ENCODE measurements at places on chromosomes 2 and 18.

GRCh38 chr2:71150082-71150816, 19.8 kb downstream of the MPHOSPH10 start:
- DNase-seq: no peak

DNA sequence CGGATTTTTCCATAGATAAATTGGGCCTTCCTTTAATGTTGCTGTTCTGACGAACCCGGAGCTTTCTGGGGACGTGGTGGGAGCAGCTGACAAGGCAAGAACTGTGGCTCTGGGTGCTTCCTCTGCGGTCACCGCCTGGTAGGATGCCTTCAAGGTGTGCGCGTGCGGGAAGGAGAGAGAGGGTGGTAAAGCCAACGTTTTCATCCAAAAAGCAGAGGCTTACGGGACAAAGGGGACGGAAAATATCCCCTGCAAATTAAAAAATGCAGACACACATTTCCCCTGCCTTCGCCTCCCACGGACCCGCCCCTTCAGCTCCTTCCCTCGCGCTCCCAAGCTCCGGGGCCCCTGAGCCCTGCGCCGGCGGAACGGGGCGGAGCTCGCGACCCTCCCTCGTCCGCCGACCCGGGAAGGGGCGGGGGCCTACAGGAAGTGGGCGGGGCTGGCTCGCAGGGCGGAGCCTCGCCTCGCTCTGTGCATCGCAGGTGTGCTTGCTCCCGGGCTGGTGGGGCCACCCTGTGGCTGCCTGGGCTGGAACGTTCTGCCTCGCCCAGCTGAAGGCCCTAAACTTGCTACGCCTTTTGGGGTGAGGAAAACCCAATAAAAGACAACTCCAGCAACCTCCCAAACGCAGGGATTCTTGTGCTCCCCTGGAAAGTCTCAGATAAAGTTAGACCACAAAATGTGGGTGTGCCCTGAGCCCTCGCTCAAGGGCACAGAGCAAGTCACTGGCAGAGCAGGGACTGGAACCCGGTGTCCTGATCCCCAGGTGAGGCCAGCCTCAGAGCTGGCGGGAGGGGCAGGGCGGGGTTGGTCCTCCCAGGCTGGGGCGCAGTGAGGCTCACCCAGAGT, 25.4 kb upstream of the SLC66A3 start:
- no peak for DNase-seq

- no peak for DNase-seq
Measured at GRCh38 chr2:164837807-164838206, 3.8 kb downstream of the COBLL1 start.

GRCh38 chr2:235405612-235406361, 88.1 kb upstream of the AGAP1 start:
- no peak for DNase-seq

DNA sequence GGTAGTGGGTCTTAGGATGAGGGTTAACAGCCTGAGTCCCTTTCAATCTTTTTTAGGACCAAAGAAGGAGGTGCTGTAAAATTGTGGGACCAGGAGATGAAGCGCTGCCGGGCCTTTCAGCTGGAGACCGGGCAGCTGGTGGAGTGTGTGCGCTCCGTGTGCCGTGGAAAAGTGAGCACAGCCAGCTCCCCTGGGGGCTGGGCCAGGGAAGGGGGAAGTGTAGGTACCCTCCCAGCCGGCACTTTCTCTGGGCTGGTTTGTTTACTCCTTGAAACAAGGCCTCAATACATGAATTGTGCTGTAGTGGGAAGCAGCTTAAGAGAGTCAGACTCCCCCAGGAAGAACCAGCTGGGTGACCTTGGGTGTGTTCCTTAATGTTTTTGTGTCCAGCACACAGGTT, 90.1 kb downstream of the RTN4 start:
- DNase-seq: no peak

DNA sequence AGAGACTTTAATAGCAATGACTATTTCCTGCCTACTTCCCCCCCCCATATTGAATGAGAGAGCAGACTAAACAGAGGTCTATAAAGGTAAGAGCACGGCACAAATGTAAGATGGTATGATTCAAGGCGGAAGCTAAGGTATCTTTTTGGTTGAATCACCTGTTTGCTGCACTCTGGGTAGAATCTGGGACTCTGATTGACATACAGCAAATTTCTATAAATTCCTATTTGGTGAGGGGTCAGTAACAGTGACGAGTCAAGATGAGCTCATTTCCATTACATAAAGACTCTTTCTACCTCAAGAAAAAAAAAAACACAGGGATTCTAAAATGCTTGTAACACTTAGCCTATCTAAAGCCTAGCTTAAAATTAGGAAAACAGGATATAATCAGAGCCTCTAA, 297.3 kb downstream of the TNS1 start:
- no peak for DNase-seq

- DNase-seq: no peak
Measured at GRCh38 chr2:174218773-174219172, 29.6 kb downstream of the OLA1 start.

GRCh38 chr2:121608367-121608766, 40.9 kb downstream of the CLASP1 start:
- peak; percentile 81 for DNase-seq

GRCh38 chr18:54647176-54647575, 56.1 kb downstream of the DYNAP start:
- DNase-seq: no peak

- DNase-seq: no peak
Measured at GRCh38 chr18:3236470-3236869, 11.1 kb upstream of the MYL12A start.

GRCh38 chr18:1665079-1665478, 760.4 kb downstream of the ADCYAP1 start:
- no peak for DNase-seq

- no peak for DNase-seq
Measured at GRCh38 chr2:197308585-197308984, 2.0 kb downstream of the ANKRD44 start.

DNA sequence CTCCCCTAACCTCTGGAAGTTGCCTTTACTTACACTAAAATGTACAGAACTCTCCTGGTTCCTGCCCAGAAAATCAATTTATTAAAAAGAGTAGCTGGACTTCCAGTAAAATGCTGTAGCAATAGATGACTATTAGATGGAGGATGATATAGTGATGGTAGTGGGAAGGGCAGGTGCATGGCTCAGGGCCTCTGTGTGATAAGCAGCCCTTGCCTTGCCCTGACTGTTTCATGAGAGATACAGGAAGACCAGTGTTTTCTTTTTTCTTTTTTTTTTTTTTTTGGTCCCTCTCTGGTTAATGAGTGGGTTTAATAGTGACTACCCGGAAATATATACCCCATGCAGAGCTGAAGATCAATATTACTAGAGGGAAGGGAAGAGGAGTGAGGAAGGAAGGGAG, 48.7 kb upstream of the NEDD4L start:
- no peak for DNase-seq

DNA sequence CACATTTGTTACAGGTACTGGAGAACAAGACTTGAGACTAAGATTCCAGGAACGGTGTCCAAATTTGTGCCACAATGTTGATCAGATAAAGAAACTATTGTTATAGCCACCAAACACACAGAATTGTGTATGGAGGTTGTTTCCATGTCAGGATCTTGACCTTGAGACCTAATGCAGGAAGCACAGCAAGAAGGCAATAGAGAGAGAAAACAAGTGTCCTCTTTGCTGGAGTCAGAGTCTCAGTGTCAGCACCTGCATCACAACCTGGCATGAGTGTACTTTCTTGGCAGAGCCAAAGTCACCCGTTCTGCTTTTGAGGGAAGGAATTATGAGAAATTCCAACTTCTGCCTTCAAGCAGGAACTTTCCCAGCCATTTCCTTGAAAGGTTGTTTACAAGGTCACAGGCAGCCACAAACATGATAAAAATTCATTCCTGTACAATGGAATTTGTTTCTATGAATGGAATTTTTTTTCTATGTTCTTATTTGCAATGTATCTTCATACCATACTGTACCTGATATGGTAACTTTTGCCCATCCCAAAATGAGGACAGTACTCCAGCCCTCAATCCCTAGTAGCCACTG, 118.4 kb downstream of the PKP4 start:
- no peak for DNase-seq

DNA sequence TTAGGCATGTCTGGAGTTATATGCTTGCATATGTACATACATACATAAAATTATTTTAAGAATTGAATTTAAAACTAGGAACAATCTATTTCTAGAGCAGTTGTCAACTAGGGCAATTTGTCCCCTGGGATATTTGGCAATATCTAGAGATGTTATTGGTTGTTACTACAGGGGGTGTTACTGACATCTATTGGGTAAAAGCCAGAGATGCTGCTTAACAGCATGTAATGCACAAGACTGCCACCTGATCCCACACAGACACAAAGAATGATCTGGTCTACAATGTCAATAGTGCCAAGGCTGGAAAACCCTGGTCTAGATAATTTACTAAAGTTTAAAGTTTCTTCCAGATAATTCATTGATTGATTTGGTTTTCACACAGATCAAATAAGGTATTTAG, 185.3 kb downstream of the NYAP2 start:
- DNase-seq: no peak

GRCh38 chr2:38146275-38146906, 70.4 kb upstream of the CYP1B1 start:
- peak; percentile 91 for DNase-seq

- DNase-seq: no peak
Measured at GRCh38 chr2:233081731-233082221, 21.6 kb downstream of the INPP5D start.

DNA sequence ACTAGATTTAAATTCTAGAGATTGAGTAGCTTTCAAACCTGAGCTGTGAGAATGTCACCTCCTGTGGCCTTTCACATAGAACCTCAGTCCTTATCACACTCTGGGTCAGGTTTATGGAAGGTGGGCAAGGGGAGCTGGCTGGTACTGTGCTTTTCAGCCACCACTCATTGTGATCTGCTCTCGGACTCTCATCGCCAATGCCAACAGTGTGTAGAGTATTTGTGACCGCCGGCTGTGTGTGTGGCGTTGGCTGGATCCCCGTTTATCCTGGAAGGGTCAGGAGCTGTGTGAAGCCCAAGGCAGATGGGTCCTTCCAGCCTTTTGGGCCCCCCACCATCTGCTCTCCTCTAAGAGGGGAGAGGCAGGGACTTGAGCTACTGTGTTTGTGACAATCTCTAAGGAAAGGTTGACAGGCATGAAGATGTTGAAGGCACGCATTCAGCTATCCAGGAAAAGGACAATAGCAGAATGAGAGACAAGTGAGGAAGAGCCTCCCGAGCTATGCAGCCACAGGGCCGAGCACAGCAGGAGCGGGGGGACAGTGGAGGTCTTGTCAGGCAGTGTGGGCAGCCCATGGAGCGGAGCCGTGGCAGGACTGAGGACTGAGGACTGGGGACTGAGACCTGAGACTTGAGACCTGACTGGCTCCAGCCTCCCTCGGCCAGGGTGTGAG, 107.1 kb upstream of the TPO start:
- DNase-seq: no peak

DNA sequence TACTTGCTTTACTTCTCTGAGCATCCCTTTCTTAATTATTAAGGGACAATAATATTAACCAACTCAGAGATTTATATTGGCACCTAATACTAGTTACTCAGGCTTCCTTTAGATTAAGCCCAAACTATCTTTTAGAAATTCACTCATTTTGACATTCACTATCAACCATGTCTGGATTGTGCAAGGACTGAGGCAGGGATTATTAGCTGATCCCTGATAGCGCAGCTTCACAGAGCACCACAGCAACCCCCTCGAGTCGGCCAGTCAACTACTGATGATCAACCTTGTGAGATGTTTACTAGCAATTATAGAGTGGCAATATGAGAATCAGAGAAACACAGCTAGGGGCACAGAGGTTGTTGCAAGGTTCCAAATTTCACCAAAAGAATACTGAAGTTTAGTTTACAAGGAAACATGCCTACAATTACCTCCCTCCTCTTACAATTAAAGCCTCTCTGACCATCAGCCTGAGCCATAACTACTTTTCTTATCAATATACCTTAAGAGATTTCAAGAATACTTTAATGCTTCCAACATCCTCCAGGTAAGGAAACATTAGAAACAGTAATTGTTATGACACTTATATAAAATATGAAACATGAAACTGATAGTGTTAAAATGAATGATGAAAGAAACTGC, 191.6 kb downstream of the TCF4 start:
- no peak for DNase-seq

DNA sequence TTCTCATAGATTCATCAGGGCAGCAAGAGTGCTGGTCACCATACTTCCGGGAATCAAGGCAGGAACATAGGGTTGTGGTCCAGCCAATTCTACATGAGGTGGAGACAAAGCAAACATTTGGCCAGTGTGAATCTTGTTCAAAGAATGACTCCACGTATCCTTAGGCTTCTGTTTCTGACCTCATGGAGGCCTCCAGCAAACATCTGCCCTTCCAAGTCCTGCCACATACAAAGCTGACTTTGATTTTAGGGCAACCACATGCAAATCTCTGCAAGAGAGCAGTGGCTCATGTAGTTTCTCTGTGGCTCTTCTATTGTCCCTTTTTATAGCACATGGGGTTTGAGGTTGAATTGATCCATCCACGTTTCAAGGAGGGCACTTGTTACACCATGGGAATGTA, 132.1 kb upstream of the MMADHC start:
- DNase-seq: no peak

DNA sequence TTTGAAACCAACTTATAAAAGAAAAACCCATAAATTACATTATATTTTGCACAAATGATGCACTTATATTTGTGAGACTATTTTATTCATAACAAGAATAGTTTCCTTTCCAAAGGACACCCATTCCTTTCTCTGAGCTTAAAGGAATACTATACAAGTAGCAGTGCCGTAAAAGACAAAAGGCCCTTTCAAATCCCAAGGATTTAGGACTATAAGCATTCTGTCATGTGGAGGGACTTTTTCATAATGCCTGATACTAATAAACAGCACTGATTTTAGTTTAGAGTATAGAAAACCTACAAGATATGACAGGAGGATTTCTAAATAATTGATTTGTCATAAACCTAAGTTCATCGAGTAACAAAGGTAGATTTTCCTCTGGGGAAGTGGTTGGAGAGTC, 1134.2 kb upstream of the ZEB2 start:
- DNase-seq: no peak

GRCh38 chr2:208371634-208371935, 35.0 kb upstream of the PTH2R start:
- no peak for DNase-seq

- no peak for DNase-seq
Measured at GRCh38 chr2:217011576-217011975, 151.7 kb upstream of the TNP1 start.
